ENCODE measurements at places on chromosomes 2 and 18.

GRCh38 chr2:239822146-239822831, 202.9 kb downstream of the NDUFA10 start:
- DNase-seq: no peak

DNA sequence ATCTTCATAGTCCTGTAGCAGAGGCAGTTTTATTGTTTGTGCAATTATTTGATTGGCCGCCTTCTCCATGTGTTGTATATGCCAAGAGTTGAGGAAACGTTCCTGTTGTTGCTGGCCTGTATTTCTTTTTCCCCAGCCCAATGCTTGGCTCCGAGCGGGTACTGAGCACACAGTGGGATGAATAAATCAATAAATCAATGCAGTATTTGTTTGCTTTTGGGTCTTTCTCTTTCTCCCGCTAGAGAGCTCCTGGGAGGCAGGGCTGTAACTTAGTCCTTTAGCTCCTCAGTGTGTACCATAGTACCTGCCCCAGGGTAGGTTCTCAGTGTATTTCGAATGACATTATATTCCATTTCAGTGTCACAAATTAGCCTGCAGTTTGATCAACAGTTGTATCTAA, 71.8 kb downstream of the ICOS start:
- DNase-seq: no peak

- DNase-seq: peak; percentile 14
Observed at GRCh38 chr2:105969552-105969951, 224.5 kb downstream of the UXS1 start.

DNA sequence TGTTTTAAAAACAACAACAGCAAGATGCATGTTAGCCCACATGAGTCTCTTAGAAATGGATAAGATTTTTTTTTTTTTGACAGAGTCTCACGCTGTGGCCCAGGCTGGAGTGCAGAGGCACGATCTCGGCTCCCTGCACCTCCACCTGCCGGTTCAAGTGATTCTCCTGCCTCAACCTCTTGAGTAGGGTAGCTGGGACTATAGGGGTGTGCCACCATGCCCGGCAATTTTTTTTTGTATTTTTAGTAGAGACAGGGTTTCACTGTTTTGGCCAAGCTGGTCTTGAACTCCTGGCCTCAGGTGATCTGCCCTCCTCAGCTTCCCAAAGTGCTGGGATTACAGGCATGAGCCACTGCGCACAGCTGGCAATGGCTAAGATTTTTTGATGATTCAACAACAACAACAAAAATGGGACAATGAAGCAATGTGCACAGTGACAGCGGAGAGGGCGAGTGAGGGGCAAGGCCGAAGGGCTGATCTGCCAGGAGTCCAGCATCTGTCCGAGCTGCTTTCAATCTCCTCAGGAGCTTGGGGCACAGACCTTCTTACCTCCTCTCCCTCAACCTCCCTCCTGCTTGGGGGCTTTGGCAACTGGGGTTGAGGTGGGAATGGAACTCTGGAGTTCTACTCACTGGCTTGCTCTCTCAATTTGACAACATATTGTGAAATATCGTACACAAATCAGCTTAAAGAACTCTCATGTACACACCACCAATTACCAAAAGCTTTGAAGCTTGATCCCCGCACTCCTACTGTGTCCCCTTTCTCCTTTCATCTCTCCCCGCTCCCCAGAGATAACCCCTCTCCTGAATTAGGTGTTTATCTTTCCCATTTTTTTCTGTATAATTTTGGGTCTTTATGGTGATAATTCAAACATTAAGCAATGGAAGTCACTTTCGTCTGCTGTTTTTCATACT, 3.4 kb downstream of the ABCG8 start:
- DNase-seq: no peak

DNA sequence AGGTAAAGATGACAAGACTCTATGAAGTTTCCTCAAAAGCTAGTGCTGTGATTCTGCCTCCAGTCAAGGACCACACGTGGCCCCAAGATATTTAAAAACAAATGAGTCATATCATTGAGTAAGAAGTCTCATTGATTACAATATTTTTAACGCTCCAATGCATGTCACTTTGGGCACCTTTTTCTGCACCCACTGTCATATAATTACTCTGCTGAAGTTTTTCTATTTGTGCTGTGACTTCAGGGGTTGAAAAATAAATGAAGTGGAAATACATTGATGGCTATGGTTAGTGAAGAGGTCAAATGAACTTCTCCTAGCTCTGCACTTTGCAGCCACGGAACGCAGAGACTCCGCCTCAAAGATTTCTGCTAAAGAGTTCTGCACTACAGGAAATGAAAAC, 344.3 kb upstream of the KYNU start:
- no peak for DNase-seq

Measured in stimulated activated CD8-positive, alpha-beta memory T cell treated with anti-CD3 and anti-CD28 coated beads, Interleukin-2, amount 100 ng/mL, for 48 hours (primary cell).